NCI-H1105 (cell line): ENCODE measurements at places on chromosomes 4 and X.

GRCh38 chr4:142713282-142714030, 132.6 kb downstream of the INPP4B start:
- DNase-seq, result no peak

GRCh38 chr4:123248085-123248659, 148.4 kb upstream of the SPRY1 start:
- no peak for DNase-seq

DNA sequence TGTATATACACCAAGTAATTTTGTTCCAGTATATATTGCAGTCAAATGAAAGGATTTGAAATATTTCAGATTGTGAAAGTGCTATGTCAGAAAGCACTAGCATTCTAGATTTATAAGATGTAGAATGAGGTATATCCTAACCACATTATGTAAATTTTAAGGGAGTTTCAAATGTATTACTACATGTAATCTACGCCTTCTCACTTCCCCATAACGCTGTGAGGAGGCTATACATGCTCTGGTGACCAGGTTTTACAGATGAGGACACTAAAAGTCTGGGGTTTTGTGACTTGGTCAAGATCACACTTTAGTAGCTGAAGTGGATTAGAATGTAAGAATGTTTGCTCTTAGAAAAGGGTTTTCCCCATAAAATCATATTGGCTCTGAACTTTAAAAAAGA, 8.1 kb downstream of the ENPEP start:
- DNase-seq, result no peak

- no peak for DNase-seq
Observed at GRCh38 chr4:155603360-155603891, 63.2 kb upstream of the GUCY1A1 start.

GRCh38 chrX:40936827-40937226, 148.4 kb upstream of the USP9X start:
- DNase-seq, result no peak

GRCh38 chr4:52507774-52508173, 151.3 kb downstream of the USP46 start:
- DNase-seq, result no peak

- DNase-seq, result no peak
Observed at GRCh38 chr4:158162631-158163030, 10.2 kb downstream of the GASK1B start.

DNA sequence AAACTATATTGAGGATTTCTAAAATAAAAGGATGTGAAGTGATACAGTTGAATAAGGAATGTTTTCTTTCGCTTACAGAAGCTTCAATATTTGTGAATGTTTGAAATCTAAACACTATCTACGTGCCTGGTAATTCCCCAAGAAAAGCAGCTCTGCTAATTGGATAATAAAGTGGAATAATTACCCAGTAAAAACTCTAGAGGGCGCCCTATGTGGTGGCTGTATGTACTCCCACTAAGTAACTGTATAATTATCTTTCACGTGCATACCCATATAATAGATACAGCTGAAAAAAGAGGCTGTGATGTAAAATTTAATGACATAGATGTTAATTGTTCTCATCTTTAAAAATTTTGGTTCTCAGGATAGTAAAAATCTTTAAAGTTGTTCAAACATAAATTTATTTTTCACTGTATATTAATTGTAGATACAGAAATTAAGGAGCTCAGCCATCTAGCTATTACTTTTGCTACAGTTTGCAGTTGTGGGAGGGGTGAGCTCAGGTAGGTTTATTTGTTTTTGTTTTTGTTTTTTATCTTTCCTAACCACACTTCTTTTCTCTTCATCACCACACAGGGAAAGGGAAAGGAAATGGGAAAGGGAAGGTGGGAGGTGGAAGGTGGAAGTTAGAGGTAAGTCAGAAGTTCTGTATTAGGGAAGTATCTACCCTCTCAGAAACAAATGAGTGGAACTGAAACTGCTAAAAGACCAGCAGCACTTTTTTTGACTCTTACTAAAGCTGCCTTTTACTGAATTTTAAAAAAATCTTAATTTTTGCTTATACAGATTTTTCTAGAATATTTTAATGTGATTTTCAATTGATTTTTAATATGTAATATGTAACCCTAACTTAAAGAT, 151.7 kb upstream of the RPS6KA6 start:
- no peak for DNase-seq

GRCh38 chr4:184100297-184100885, 117.3 kb downstream of the ENPP6 start:
- DNase-seq, result no peak

- peak; percentile 0 for DNase-seq
Observed at GRCh38 chr4:139530833-139531427, 25.1 kb downstream of the SETD7 start.

DNA sequence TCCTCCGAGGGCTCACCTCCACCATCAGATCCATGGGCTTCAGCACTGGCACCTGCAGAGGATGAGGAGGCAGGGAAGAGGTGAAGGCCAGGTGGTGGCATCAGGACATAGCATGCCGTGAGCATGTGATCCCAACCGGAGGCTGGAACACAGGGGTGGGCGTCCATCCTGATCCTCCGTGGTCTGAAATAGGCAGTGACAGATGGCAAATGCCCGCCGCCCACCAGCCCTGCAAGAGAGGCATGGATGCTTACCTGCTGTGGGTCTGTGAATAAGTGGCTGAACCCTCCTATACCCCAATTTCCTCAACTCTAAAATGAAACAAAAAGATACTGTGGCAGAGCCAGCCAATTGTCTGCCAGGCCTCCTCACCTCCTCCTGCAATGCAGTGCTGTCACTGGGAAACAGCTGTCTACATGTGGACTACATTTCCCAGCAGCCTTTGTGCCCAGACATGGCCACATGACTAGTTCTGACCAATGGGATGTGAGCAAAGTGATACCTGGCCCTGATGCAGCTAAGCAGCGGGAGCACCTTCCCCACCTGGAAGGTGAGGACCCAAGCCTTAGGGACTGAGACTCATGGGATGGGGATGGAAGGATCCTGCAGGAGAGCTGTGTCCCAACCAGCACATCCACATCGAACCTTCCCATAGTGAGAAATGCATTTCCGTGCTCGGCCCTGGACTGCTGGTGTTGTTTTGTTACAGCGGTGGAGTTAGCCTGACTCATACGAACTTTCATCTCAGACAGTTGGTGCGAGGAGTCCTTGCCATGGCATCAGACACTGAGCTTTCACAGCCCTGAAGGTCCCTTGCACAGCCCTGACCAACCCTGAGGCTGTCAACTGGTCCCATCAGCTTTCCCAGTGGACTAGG, 99.5 kb downstream of the PPP2R2C start:
- peak; percentile 13 for DNase-seq

- DNase-seq, result no peak
Observed at GRCh38 chr4:81930506-81931238, 443.1 kb downstream of the HNRNPD start.

DNA sequence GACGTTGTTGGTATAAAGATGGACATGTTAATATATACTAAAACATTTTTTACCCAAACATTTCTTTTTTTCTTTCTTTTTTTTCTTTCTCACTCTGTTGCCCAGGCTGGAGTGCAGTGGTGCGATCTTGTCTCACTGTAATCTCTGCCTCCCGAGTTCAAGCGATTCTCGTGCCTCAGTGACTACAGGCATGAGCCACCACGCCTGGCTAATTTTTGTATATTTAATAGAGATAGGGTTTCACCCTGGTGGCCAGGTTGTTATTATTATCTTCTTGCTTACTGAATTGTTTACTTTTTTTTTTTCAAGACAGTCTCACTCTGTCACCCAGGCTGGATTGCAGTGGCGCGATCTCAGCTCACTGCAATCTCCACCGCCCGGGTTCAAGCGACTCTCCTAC, 68.8 kb downstream of the HOPX start:
- no peak for DNase-seq

- no peak for DNase-seq
Observed at GRCh38 chr4:1247864-1248244, 1.1 kb downstream of the CTBP1 start.

GRCh38 chr4:68463796-68464195, 16.5 kb downstream of the TMPRSS11E start:
- no peak for DNase-seq

DNA sequence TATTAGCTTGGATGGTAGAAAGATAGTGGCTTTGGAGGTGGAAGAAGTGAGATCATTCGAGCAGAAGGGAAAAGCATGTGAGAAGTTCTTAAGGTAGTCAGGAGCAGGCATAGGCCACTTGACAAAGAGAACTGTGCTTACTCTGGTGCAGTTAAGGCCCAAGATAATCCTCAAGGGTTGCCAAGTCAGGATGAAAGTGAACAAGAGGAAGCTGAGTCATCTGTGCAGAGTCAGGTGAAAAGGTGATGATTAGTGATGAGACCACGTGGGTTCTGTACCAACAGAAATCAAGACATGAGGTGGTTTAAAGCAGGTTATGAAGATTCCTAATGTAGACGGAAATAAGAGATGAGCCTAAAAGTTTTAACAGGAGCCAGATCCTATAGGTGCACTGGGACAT, 369.8 kb downstream of the DTHD1 start:
- no peak for DNase-seq

- DNase-seq, result no peak
Observed at GRCh38 chr4:1170976-1171310, 1.4 kb downstream of the SPON2 start.

DNA sequence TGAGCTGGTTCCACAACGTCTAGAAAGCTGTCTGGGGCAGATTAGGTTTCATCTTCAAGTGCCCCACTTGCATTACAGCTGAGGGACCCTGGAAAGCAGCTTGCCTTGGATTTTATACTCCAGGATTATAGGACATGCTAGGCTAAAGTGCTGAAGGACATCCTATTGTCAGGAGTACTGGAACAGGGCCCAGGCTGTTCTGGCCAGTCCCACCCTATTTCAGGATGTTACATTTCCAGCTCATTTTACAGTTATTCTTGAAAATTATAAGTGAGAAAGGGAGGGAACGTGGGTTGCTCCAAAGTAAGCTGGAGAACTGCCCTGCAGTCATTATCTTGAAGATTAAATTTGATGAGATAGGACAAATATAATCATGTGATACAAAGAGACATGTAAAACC, 71.0 kb upstream of the UGT8 start:
- peak; percentile 20 for DNase-seq

DNA sequence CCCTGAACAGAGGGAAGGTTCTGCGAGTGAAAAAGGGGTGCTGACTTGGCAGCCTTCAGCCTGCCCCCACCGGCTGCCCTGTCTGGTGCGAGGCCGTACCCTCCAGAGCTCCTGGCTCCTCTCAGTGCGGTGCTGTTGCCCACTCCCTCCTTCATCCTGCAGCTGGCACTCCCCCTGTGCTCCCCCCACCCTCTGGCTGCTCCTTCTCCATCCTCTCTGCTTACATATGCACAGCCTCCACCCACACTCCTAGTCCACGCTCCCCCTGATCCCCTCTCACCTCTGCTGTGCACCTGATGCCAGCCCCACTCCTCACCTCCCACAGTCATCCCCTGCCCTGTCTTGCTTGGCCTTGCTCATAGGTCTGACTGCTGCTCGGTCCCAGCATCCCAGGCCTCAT, 9.9 kb downstream of the MAN2B2 start:
- DNase-seq, result no peak

DNA sequence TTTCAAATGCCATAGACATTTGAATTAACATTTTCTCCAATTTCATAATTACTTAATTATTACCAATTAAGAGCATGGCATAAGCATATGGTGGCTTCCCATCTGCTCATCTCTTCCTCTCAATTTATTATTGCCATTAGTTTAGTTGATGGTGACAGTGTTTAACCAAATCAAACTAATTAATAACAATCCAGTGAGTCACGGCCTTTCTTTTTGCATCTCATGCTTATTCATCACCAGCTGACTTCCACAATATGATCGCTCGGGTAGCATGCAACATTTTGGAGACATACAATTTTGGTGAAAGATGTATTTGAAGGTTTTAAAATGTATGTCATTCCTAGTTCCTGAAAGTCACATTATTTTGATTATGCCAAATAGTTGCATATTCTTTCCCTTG, 172.8 kb upstream of the TACR3 start:
- DNase-seq, result no peak

DNA sequence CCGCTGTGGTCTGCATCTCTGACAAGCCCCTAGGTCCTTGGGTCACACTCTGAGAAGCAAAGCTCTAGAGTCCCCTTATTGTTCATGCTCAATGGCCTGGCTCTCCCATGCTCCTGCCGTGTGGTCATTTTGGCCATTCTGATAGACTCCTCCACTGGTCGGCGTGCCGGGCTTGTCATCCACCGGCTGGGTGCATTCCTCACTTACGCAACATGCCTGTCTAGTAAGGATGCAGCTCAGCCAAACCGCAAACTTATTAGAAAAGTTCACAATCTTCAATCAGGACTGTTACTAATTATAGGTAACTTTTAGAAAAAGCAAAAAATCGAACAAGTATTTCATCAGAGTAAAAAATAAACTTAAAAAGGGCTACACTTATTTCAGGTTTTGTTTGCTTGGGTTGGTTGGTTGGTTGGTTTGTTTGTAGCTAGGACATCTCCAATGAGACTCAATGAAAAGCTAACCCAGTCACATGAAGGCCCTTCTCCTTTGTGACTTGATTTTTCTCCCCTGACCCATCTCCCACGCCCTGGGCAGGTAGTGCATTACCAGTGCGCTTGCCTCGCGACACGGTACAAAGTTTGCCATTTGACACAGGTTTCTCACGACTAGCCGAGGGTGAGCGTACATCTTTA, 41.0 kb downstream of the IRF2 start:
- DNase-seq, result no peak

GRCh38 chr4:79164907-79165610, 160.8 kb downstream of the NAA11 start:
- no peak for DNase-seq

GRCh38 chr4:158788516-158788915, 19.7 kb downstream of the FNIP2 start:
- no peak for DNase-seq

GRCh38 chrX:73831500-73831899, 268.5 kb downstream of the CHIC1 start:
- no peak for DNase-seq

- no peak for DNase-seq
Observed at GRCh38 chrX:6004529-6004928, 224.1 kb downstream of the NLGN4X start.

- DNase-seq, result no peak
Observed at GRCh38 chr4:109263721-109264120, 38.7 kb downstream of the COL25A1 start.
